ENCODE measurements at places on chromosomes 5 and 9.
A peak's percentile ranks its signal among the peaks of the same experiment; 100 is the strongest.

DNA sequence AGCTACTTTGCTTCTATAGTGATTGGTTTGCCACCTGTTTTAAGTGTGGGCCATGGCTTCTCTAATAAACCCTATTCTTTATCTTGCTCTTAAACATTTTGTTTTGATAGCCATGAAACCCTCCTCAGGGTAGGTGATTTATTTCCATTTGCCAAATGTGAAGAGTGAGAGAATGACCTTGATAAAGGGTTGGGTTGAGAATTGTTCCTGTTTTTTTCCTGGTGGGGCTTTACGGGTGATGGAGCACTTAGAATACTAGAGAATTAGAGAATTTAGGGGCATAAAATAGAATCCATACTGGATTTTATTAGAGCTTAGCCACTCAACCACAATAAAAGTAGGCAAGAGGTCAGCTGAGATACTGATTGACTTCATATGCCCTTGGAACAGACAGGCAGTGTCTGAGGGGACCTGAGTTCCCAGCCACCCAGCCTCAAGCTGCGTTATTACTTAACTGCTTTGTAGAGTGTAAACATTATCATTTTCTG, 68.9 kb downstream of the COMMD10 start:
- no peaks in the 10 kb centered on the region for H3K36me3 ChIP-seq
- DNase-seq: peak; percentile 16
- no peaks in the 10 kb centered on the region for H3K27me3 ChIP-seq
- no peak overlapping the region for H3K4me3 ChIP-seq
- no peak overlapping the region for H3K27ac ChIP-seq
- H3K4me1 ChIP-seq: no peaks in the 10 kb centered on the region

- no peak overlapping the region for H3K27ac ChIP-seq
- no peaks in the 10 kb centered on the region for H3K4me1 ChIP-seq
- DNase-seq: peak; percentile 89
- H3K36me3 ChIP-seq: peaks cover 7% of the 10 kb centered on the region
- H3K4me3 ChIP-seq: no peak overlapping the region
- H3K27me3 ChIP-seq: no peaks in the 10 kb centered on the region
Measured at GRCh38 chr5:137751869-137752491, 2.2 kb downstream of the HNRNPA0 start.

DNA sequence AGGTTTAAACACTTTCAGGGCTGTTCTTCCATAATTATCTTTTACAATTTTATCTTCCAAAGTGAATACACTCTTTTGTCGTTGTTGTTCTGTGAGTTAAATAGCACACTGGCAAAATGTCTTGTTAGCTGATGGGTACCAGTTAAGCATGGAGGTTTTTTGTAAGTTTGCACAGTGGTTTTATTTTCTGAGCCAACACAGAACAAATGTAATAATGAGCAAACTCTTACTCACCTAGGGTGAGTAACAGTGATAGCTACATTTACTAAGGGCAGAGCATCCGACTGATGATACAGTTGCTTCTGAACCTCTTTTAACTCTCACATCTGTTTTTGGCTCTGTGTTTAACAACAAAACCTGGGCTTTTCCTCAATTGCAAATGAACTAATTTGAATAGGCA, 103.2 kb downstream of the CTNND2 start:
- H3K36me3 ChIP-seq: no peaks in the 10 kb centered on the region
- H3K27me3 ChIP-seq: no peaks in the 10 kb centered on the region
- H3K27ac ChIP-seq: no peak overlapping the region
- no peaks in the 10 kb centered on the region for H3K4me1 ChIP-seq
- no peak for DNase-seq

DNA sequence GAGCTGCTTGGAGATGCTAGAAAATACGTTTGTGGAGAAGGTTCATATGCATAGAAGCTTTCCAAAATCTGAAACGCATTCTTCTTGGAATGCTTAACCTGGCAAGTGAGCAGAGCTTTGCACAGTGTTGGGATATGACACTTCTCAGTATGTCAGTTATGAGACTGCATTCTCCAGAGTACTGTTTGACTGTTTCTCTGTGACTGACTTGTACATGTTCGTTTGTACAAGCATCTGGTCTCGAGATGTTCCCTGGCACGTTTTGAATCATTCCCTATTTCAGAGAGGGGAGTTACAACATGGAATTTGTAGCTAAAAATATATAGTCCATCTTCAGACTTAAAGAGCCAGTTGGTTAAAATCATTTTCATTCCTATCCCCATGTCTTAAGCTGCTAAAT, 272.4 kb downstream of the ARRDC3 start:
- H3K4me3 ChIP-seq: no peak overlapping the region
- DNase-seq: no peak
- no peaks in the 10 kb centered on the region for H3K4me1 ChIP-seq
- peak overlapping the region; percentile 53 for H3K27ac ChIP-seq
- no peaks in the 10 kb centered on the region for H3K36me3 ChIP-seq

GRCh38 chr5:178766936-178767912, 36.8 kb upstream of the ZNF354A start:
- no peak overlapping the region for H3K27ac ChIP-seq
- DNase-seq: no peak
- no peak overlapping the region for H3K4me3 ChIP-seq
- no peaks in the 10 kb centered on the region for H3K27me3 ChIP-seq
- no peaks in the 10 kb centered on the region for H3K36me3 ChIP-seq

DNA sequence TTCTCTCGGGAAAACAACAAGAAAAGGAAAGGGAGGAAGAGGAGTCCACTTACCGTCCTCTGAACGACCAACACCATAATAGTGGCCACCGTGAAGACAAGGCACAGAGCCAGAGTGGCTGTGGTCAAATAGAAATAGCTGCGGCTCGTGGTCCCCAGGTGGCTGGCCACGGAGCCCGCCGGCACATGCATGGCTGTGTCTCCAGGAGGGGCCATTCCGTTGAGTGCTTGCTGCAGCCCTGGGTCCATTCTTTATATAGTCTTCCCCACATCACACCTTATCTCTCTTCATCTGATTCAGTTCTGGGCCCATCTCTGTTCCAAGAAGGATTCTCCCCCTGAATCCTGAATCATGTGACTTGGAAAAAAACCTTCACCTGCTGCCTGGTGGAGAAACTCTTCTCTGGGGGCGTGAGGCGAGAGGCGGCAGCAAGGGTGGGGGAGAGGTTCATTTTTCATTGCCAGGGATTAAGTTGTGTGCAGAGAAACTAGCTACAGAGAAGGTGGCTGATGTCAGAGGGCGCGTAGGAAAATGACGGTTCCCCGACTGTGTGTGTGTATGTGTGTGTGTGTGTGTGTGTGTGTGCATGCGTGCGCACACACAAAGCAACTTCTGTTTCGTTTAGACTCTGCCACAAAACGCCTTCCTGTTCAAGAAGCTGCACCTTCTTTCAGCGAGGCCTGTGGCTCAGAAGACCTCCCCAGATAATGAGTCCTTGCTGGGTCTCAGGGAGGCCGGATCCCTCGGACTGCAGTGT, at the start of gene TNFSF8:
Gene TNFSF8, minus strand, starts transcription at position 536 of the 757 bp plus-strand sequence. Its CDS starts 288 bp downstream, at position 248.
- H3K4me1 ChIP-seq: no peaks in the 10 kb centered on the region
- no peak within 1 kb of the TSS for H3K27ac ChIP-seq
- H3K4me3 ChIP-seq: no peak within 1 kb of the TSS

DNA sequence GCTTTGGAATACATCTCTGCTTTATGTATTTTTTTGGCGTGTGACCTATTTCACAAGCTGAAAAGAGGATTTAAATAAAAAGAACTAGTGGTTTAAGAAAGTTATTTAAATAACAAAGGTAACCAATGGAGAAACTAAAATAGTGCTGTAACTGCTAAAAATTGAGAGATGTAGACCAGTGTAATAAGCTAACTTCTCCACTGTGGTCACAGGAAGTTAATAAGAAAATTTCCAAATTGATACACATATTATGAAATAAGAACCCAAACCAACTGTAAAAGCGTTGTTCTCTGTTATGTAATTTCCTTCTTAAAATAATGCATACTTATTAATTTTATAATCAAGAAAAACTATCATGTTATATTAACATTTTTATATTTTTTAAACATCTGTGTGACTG, 29.1 kb upstream of the ZFAND5 start:
- no peaks in the 10 kb centered on the region for H3K27me3 ChIP-seq
- no peaks in the 10 kb centered on the region for H3K4me1 ChIP-seq
- H3K27ac ChIP-seq: no peak overlapping the region
- DNase-seq: no peak
- H3K4me3 ChIP-seq: no peak overlapping the region
- H3K36me3 ChIP-seq: no peaks in the 10 kb centered on the region

- no peaks in the 10 kb centered on the region for H3K36me3 ChIP-seq
- peaks cover 1% of the 10 kb centered on the region for H3K4me1 ChIP-seq
- DNase-seq: peak; percentile 93
- H3K4me3 ChIP-seq: no peak overlapping the region
- no peak overlapping the region for H3K27ac ChIP-seq
Measured at GRCh38 chr5:154627698-154628678, 127.2 kb upstream of the LARP1 start.

DNA sequence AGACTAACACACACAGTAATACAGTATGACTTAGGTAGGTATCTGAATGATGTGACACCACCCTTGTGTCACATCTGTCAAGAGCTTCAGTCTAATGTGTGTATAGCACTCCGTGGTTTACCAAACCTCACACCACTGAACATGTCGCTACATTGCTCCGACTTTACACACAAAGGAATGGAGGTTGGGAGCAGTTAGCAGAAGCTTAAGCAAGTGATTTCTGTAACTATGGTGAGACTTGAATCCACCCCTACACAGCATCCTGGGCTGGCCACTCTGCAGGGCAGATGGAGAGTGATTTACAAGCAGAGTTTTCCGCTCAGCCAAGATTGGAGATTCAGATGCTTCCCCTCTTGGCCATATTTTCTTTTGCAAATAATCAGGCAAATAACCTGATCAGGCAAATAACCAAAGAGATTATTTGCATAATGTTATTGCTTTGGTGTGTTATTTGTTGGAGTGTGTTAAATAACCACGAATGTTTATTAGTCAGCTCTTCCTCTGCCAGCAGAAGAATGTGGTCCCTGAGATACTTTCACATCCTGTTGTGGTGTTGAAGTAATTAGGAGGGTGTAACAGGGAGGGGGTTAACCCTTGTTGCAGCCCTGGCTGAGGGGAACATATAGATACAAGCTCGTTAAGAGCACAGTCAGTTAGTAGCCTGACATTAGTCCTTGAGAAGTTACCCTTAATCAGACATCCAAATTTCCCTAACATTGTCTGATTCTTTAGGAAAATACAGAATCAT, 92.8 kb downstream of the SNX18 start:
- no peaks in the 10 kb centered on the region for H3K27me3 ChIP-seq
- no peaks in the 10 kb centered on the region for H3K36me3 ChIP-seq
- no peak overlapping the region for H3K4me3 ChIP-seq
- peaks cover 2% of the 10 kb centered on the region for H3K4me1 ChIP-seq
- no peak overlapping the region for H3K27ac ChIP-seq

DNA sequence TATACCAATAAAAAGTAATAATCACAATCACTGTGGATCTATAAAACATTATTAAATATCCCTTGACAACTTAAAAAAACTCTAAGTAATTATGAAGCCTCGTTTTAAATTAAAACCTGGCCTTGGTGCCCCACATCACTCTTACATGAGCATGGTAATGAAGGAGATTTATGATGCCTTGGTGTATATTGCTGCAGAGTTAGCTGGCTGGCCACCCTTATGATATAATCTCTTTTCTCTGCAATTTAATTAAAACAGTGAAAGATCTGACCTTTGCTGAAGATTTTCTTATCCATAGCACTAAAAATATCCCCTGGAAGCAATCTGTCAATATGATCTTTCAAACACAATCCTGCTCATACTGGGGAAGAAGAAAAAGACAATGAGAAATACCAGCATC, 48.8 kb upstream of the PCSK1 start:
- no peak overlapping the region for H3K27ac ChIP-seq
- DNase-seq: no peak
- H3K4me3 ChIP-seq: no peak overlapping the region
- H3K36me3 ChIP-seq: no peaks in the 10 kb centered on the region
- H3K27me3 ChIP-seq: no peaks in the 10 kb centered on the region
- H3K4me1 ChIP-seq: no peaks in the 10 kb centered on the region

DNA sequence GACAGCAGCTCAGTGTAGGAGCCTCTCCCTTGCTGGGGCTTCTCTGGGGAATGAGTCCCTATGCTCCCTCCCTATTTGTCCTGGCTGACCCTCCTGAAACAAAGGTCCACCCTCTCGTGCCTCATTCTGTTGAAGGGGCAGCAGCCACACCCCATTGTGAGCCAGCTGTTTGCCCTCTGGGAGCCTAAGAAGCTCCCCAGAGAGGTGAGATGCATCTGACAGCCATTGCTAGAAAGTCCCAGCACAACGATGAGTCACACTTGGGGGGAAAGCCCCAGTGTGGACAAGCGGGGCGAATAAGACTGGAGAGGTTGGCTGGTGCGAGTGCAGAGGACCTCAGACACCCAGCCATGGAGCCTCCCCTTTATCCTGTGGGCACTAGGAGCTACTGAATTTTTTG, 101.4 kb downstream of the PPARGC1B start:
- no peak overlapping the region for H3K4me3 ChIP-seq
- peaks cover 1% of the 10 kb centered on the region for H3K36me3 ChIP-seq
- no peaks in the 10 kb centered on the region for H3K27me3 ChIP-seq
- no peaks in the 10 kb centered on the region for H3K4me1 ChIP-seq
- H3K27ac ChIP-seq: no peak overlapping the region

DNA sequence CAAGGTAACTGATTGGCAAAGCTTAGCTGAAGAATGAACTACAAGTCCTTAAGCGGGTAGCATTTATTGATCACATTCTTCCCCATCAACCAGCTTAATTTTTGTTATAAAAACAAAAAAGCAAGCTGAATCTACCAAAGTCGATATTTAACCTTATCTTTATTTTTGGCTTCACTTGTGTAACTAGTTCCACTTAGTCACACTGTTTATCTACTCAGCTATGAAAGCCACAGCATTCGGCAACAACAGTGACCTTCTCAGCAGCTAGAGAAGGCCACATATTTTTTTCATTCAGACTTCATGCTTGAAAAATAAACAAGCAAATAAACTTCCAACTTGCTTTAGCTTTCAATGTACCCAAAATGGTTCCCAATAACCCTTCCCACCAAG, 69.4 kb downstream of the KLHL3 start:
- H3K4me1 ChIP-seq: peaks cover 2% of the 10 kb centered on the region
- no peaks in the 10 kb centered on the region for H3K27me3 ChIP-seq
- H3K36me3 ChIP-seq: no peaks in the 10 kb centered on the region
- no peak overlapping the region for H3K4me3 ChIP-seq

GRCh38 chr9:93450945-93451815, at the start of gene FAM120A:
FAM120A (plus strand) TSS chr9:93451685; CDS start chr9:93451916, 231 bp downstream.
- peaks cover 10% of the 10 kb centered on the region for H3K4me1 ChIP-seq
- H3K27ac ChIP-seq: peak within 1 kb of the TSS; percentile 99
- H3K36me3 ChIP-seq: peaks cover 18% of the 10 kb centered on the region
- H3K27me3 ChIP-seq: no peaks in the 10 kb centered on the region
- peak; percentile 84 for DNase-seq

- peak; percentile 50 for DNase-seq
- no peak overlapping the region for H3K4me3 ChIP-seq
- H3K27ac ChIP-seq: no peak overlapping the region
Measured at GRCh38 chr9:79623799-79624721, 52.3 kb downstream of the TLE4 start.

DNA sequence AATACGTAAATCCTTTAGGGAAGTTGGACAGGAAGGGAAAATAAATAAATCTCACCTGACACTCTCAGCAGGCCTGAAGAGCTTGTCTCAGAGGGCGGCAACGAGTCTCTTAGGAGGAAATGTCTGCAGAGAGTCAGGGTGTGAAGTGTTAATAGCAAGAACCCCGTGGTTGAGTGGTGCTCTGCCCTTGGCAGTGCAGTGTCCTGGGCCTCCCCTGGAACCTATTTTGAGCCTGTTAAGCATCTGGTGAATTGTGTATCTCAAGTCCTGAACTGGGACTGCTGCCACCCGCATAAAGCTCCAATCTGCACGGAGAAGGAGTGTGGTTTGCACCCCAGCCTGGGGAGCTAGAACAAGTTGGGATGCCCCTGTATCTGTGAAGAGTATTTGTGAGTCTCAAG, 211.8 kb downstream of the GOLPH3 start:
- H3K27me3 ChIP-seq: no peaks in the 10 kb centered on the region
- H3K27ac ChIP-seq: peak overlapping the region; percentile 83

GRCh38 chr9:219670-220365, 5.2 kb downstream of the DOCK8 start:
- no peaks in the 10 kb centered on the region for H3K4me1 ChIP-seq
- no peak overlapping the region for H3K4me3 ChIP-seq
- no peaks in the 10 kb centered on the region for H3K36me3 ChIP-seq
- H3K27me3 ChIP-seq: peaks cover 30% of the 10 kb centered on the region
- no peak for DNase-seq

Measured in lung (tissue), 17 donors.